ENCODE measurements at places on chromosomes 13 and 19.

GRCh38 chr13:90355162-90355751 is 992.2 kb upstream of the MIR17HG start:
- no peak for DNase-seq

DNA sequence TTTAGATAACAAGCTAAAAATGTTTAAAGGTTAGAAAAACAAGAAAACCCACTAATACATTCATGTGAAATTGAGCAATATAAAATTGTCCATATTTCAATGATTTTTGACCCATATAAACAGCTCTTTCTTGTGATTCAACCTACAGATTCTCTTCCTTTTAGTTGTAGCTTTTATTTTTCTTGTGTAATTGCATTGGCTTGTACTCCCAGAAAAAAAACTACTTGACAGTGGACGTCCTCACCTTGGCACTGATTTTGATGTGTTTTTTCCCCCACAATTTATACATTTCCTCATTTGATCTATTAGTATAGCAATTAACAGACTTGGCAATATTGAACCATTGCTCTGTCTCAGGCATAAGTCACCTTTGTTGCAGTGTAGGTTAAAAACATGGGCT is 4.7 kb downstream of the CCDC194 start:
- DNase-seq: no peak

- no peak for DNase-seq
These were observed 26.0 kb upstream of the GPC6 start for GRCh38 chr13:93200626-93201025.

DNA sequence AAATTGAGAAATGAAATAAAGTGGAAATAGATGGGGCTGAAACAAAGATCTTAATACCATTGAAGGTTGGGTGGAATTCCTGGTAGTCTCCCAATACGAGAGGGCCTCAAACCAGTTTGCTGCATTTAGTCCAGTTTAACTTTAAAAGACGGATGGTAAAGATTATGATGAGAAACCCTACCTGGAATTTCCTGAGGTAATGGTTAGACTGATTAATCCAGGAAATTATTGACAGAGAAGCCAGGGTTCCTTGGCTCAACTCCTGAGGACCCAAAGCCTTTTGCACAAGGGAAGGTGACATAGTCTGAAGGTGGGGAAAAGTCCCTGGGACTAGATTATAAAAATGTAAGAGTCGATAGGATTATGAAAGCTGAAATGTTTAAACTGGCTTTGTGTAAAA is 133.2 kb upstream of the SLITRK5 start:
- no peak for DNase-seq

GRCh38 chr13:40670307-40670706 is 3.9 kb upstream of the FOXO1 start:
- DNase-seq: no peak

DNA sequence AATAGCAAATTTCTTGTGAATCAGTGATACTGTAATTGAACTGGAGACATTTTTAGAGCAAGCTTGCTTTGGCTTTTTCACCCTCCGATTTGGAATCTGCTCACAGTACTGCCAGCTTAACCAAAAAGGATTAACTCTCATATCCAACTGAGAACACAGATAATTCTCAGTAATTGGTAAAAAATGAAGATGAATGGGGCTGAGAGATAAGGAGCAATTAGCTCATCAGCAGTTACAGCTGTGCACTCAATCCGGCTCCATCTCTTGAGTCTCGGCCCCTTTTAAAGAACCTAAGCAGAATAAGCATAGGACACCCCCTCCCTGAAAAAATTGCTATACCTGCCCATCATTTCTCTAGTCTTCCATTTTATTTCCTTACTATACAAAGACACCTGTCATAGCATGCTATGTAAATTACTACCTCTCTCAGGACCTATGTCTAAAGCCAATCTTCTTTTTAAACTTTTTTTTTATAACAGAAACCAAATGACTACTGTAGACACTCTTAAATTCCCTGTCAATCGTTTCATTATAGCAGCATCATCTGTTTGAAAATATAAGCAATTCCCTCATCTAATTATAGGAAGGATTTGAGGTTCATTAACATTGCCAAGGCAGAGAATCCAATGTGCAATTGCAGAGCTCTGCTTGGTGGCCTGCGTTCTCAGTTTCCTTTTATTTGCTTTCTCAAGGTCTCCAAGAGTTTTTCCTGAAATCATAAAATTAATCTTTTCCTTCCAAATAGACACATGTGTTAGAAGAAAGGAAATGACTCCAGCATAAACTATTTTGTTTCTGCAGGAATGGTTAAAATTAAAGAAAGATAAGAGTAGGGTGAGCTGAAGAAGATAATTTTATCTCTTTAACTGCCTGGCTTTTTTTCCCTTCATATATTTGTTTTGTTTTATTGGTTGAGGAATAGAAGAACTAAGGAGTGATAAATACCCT is 242.1 kb downstream of the DACH1 start:
- no peak for DNase-seq

Data from activated CD4-positive, alpha-beta T cell treated with anti-CD3 and anti-CD28 coated beads, Interleukin-10, Interleukin-2, amounts not matched to agents 100 ng/mL and 50 ng/mL, durations not matched to agents 16 hours and 8 hours (primary cell).